GM13976 (cell line): ENCODE measurements at places on chromosomes 3 and 15.

- DNase-seq: peak; percentile 23
Measured at GRCh38 chr15:78841891-78842290, 30.6 kb upstream of the ADAMTS7 start.

DNA sequence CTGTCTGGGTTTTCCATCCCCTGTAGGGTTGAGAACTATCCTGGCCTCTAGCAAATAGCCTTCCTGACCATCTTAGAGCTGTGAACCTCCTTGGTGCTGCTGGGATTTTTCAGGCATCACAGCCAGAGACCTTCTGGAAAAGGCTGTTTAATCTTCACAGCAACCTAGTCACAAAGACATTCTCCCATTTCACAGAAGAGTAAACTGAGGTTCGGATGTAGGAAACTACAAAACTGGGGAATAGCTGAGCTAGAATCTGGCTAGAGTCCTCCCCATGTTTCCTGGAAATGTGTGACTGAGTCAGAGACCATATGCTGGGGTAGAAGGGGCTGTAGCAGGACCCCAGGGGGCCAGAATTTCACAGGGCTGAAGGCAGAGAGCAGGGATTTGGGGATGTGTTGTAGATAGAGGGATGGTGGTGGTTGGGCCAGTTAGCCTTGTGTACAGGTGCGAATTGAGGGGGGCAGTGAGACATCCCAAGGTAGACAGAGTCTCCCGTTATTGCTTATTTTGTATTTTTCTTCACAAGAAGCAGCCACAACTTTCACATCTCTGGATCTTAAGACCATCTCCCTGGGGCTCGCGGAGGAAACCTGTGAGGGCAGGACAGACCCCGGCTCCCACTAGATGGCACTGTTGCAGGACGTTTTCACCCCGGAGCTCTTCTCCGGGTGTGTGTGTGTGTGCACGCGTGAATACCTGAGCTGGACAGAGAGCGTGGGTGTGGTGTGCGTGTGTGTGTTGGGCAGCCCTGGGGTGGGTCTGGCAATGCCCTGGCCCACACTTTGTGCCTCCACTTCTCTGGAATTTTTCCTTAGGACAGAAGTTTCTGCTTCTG lies 66.9 kb upstream of the PRR23C start:
- DNase-seq: peak; percentile 67

- DNase-seq: peak; percentile 40
Measured at GRCh38 chr15:98085003-98085639, 124.6 kb downstream of the ARRDC4 start.

GRCh38 chr3:7658294-7658693 lies 797.4 kb downstream of the GRM7 start:
- DNase-seq: no peak

DNA sequence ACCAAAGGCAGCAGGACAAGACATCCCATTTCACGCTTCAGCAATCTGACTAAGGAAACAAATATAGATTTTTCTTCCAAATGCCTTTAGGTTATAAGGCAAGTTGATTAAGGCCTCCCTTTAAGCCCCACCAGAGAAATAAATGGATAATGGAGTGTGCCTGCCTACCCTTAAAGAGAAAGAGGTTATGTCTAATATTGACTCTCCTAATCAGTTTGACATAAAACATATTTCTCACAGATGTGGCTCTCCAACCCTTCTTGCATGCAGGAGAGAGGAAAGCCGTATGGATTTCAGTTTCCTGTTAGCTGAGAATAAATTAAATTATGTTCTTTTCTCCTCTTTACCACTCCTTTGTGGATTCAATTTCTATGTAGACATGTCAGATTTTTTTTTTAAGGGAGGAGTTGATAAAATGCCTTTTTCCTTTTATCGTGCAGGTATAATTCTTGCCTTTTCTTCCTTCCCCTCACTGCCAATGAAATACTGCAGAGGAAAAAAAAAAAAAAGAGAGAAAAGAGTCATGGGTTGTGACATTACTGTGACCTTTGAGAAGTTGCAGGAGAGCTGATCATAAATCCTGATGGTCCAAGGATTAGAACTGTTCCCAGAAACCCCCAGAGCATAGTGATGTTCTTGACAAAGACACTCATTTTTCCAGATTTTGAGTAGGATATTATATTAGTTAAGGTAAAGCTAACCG lies 355.3 kb upstream of the SLCO3A1 start:
- DNase-seq: no peak

GRCh38 chr3:56323986-56324420 lies 144.3 kb downstream of the ERC2 start:
- DNase-seq: no peak

- DNase-seq: no peak
Measured at GRCh38 chr15:100986158-100986896, 67.2 kb downstream of the LRRK1 start.

DNA sequence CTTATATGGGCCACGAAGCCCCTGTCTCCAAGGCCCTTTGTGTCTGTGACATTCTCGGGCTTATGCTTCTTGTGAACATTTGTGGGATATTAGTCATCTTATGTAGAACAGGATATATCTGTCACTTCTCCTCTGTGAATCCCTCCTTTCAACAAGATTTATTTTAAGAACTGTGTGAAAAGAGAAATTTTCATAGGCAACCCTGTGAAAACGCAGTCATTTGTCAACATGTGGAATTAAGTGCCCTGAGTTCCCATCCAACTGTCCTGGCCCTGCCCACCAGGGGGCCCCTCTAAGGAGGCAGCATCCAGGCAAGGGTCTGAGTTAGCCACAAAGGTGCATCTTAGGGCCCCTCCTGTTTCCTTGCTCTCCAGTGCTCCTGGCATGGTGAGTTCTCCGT lies 76.8 kb upstream of the CHRNA7 start:
- no peak for DNase-seq

- no peak for DNase-seq
Measured at GRCh38 chr15:57552678-57553334, 38.9 kb upstream of the MYZAP start.

GRCh38 chr3:165193366-165194254 lies 2.6 kb downstream of the SLITRK3 start:
- no peak for DNase-seq

DNA sequence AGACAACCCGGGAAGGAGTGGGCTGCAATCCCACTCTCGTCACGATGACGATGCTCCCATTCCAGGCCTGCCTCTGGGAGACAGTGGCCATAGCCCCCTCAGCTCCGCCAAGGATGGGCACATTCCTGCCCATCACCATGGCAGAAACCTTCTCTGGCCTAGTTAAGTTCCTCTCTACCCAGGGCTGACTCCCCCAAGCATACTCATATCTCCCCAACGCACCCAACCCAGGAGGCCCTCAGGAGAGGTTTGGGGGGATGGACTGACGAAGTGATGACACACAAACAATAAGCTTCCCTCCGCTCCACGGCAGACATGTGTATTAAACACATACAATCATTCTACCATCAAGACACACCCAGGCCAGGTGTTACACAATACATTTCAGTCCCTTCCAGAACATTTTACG lies 60.1 kb downstream of the VGLL4 start:
- no peak for DNase-seq

DNA sequence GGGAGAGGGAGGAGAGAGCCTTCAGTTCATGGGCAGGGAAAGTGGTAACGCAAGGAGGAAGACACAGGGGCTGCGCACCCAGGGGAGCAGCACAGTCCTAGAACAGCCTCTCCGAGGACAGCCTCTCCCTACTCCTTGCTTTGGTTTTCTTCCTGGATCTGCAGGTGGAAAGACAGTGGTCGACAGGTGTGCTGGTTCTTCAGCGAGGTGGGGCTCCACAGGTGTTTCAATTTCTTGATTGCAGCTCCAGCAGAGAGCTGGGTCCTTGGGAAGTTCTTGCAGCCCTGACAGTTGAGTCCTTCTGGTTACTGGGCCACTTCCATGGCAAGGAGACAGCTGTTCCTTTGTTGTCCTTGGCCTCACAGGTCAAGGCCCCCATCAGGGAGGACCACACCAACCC lies 220.7 kb upstream of the NR2F2 start:
- no peak for DNase-seq

DNA sequence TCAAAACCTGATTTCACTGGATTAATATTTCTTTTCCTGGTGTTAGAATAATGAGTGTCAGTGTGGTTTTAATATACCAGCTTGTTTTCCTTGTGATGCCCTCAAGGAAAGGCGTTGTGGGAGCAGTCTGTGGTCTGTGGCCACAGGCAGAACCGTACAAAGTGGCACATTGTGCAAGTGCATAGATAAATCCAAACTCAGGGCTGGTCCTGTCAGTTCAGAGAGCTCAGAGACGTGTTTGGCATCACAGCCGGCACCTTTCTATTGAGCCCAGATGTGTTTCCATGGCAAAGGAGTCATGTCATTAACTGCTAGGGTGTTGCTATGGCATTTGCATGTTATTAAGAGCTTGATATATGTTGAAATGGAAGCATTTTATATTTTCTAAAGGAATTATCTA lies 289.9 kb upstream of the RASGRP1 start:
- DNase-seq: no peak

DNA sequence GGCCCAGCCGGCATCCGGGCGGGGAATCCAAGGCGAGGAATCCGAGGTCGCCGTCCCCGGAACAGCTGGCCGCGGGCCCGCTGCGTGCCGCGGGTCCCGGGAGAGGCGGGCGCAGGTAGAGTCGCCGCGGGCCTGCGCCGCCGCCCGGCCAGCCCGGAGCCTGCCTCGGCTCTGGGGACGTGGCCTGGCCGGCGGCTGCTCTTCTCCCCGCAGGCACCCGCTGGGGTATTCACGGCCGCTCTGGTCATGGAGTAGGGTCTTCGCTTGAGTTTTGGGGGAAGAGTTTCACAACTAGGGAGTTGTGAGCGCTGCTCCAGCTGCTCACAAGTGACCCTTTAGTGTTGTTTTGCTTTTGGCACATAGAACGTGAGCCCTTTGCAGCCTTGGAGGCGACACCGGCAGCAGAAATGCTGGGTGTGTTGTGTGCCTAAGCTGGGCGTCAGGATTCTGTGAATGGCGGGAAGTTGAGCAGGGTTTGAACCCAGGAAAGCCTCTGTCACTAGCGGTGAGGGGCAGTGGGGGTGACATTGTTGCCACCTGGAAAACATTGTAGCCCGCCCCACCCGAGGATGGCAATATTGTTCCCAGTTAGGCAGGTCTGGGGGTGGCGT lies 4.0 kb downstream of the TRIM71 start:
- DNase-seq: no peak

DNA sequence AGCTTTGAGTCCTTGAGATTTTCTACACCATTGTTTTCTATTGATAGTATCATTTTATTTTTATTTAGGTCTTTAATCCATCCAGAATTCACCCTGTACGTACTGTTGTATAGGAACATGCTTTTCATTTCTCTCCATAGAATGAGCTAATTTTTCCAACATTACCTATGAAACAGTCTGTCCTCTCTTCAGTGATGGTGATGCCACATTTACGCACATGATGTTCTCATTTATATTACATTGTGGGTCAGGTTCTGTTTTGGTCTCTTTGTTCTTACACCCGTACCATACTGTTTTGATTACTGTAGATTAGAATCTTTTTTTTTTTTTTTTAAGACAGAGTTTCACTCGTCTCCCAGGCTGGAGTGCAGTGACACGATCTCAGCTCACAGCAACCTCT lies 17.7 kb upstream of the VWA5B2 start:
- no peak for DNase-seq

DNA sequence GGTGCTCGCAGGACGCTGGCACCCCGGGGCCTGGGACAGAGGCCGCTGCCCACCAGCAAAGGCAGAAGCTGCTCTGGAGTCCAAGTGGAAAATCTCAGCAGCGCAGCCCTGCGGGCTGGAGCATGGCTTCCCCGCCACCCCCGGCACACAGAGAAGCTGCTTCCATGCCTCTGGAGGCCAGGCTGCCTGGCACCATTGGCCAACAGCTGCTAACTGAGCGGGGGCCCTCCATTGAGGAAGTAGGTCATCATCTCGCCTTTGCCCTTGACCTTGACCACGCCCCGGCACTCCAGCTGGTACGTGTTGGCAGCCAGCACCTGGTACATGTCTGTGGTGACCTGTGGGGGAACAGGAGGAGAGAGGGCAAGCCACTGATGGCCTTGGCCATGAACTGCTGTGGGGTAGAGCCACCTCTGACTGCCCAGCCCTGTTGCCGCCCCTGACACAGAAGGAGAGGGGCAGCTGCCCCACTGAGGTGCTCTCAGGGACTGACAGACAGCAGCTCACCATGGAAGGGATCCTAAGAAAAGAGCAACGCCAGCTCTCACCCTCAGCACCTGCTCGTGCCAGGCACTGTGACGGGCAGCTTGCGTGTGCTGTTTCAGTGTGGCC lies 82.8 kb downstream of the SEC22A start:
- no peak for DNase-seq

- no peak for DNase-seq
Measured at GRCh38 chr3:154799800-154800199, 280.3 kb upstream of the MME start.

GRCh38 chr3:134955874-134956273 lies 160.8 kb downstream of the EPHB1 start:
- no peak for DNase-seq

DNA sequence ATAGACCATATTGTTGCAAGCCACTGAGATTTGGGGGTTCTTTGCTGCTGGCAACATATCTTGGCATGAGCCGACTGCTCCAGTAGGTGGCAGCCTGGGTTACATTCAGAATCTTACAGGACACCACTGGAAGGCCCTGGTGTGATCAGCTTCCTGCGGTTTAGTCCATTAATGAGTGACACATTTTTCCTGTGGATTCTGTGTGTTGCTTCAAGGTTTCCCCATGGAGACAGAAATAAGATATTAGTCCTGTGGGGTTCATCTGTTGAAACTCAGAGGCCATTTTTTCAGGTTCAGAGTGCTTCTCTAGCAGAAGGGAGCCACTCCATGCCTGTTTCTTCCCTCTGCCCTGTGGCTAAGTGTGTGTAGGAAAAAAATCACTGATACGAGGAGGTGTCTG lies 116.2 kb downstream of the MFSD1 start:
- DNase-seq: peak; percentile 24

DNA sequence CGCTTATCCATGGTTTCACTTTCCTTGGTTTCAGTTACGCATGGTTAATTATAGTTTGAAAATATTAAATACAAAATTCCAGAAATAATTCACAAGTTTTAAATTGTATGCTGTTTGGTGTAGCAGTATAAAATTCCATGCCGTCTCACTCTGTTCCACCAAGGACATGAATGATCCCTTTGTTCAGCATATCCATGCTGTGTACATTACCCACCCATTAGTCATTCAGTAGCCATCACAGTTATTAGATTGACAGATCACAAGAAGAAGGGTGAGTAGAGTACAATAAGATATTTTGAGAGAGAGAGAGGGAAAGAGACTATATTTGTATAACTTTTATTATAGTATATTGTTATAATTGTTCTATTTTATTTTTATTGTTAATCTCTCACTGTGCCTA lies 535.5 kb downstream of the SQOR start:
- DNase-seq: no peak

DNA sequence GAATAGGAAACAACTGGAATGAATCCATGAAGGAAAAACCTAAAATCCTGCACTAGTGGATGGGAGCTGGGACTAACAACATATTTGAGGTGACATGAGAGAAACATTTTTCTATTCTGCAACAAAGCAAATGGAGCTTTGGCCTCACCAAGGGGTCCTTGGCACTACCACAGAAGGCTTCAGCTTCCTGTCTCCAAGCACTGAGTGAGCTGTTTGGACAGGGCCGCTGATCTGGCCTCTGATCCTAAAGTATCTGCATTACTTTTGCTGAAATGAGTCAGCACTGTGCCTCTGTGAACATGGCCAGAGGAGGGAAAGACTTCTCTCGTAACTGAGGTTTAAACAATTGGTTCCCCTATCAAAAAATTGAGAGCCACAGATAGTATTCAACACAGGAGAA lies 9.0 kb downstream of the ARPP21 start:
- no peak for DNase-seq
